Mesenchymal stem cell (in vitro differentiated cells and primary cell): ENCODE measurements at places on chromosomes 6 and 20.

- DNase-seq: peak; percentile 84
These were observed 4.0 kb downstream of the CITED2 start for GRCh38 chr6:139370283-139370998.

DNA sequence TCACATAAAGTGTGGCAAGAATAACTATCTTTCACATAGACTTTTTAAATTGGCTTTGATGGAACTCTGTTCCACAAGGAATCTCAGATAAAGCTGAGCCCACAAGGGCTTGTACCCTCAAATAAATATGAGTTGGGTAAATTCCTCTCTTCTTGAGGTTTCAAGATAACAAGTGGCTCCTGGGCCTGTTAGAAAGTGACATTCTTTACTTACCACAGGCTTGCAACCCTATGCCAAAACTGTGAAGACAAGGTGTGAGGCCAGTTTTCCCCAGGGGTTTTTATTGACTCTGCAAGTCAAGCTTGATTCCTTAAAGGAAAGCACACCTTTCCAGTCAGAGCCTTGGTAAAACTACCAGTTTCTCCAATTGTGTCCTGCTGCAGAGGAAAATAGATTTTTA, 664.8 kb upstream of the GJE1 start:
- DNase-seq: peak; percentile 18

GRCh38 chr20:43372051-43372450, 85.6 kb upstream of the SRSF6 start:
- no peak for DNase-seq

GRCh38 chr6:26065952-26066380, 21.3 kb upstream of the HFE start:
- DNase-seq: peak; percentile 86

GRCh38 chr6:168133168-168133561, 54.2 kb upstream of the FRMD1 start:
- DNase-seq: peak; percentile 85

GRCh38 chr20:13868331-13868730, 83.5 kb downstream of the NDUFAF5 start:
- no peak for DNase-seq

- DNase-seq: no peak
These were observed 5.0 kb upstream of the BANF2 start for GRCh38 chr20:17694767-17695166.

DNA sequence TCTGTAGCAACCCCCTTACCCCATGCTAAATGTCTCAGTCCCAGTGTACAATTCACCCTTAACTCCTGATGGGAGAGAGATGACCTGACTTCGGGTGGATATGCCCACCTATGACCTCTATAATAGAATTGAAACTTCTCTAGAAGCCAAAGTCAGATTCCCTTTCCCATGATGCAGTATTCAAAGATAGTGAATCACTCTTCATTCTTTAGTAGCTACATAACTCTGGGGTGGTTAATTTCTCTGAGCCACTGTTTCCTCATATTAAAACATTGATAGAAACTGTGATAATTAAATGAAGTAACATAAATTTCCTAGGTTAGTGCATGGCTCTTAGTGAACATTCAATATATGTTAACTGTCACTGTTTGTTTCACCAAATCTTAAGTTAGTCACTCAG, 500.4 kb downstream of the COL12A1 start:
- no peak for DNase-seq

DNA sequence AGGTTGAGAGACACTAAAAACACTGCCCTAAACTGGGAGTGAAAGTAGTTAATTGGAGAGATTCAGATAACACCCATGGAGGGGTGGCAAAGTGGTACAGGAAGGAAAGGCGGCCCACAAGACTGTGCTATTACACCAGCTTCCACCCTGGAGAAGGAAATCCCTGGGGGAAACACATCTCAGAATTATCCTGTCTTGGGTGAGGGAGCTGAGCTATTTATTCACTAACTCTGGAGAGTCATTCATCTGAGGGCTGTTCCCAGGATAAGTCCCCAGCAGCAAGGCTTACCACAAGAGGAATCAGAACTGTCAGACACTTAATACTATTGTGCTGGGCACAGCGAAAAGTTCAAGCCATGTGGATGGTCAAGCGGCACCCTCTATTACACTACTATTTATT, 9.9 kb downstream of the TBCC start:
- DNase-seq: no peak
